ENCODE measurements at places on chromosomes 2 and 18.
A peak's percentile ranks its signal among the peaks of the same experiment; 100 is the strongest.

- DNase-seq, result no peak
These were observed 218.4 kb downstream of the GBX2 start for GRCh38 chr2:235949567-235950472.

GRCh38 chr2:224948859-224949258, 93.4 kb downstream of the DOCK10 start:
- peak; percentile 45 for DNase-seq

- DNase-seq, result peak; percentile 96
These were observed 647 bp downstream of the CCDC121 start for GRCh38 chr2:27627963-27628766.

DNA sequence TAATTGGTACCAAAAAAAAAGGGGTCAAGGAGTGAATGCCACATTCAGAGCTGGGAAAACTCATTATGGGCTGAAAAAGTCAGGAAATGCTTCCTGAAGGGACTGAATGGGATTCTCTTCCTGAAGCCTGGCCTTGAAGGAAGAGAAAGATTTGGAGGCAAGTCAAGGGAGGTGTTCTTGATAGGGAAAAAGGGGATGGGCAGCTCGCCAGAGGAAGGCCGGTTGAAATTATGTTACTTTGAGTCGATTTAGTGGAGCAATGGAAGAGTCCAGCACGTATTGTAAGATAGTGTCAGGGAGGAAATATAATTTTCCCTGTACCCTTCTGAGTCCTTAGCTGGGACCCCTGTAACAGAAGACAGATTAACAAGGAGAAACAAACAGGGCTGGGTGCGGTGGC, 115.3 kb upstream of the STPG4 start:
- no peak for DNase-seq

- DNase-seq, result no peak
These were observed 84.1 kb upstream of the SLC66A3 start for GRCh38 chr2:11071211-11071610.

DNA sequence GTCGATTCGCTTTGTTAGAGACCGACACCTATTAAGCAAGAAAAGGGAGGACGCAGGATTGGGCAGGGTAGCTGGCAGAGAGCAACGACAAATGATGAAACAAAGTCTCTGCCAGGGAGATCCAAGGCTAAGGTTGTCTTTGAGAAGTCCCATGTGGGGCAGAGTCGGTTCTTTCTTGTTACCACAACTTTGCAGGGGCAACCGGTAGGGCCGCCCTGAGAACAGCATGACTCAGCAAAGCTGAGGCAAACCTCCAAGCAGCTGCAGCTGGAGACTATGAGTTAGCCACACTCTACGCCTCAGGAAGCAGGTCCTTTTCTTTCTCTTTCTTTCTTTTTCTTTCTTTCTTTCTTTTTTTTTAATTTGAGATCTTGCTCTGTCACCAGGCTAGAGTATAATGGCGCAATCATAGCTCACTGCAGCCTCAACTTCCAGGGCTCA, 452.3 kb upstream of the ID2 start:
- DNase-seq, result peak; percentile 50

DNA sequence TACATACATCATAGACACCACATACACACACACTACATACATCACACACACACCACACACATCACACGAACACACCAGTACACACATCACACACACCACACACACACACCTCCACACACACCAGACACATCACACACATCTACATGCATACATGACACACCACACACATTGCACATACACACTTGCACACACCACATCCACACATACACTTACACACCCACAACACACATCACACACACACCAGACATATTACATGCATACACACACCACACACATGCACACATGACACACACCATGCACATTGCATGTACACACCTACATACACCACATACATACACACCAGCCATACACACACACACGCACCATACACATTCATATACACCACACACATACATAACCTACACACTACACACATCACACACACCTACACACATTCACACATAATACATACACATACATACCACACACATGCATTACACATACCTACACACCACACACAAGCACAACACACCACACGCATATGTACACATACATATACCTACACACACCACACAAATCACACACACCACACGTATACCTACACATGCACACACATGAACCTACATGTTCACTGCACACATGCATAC, 156.5 kb downstream of the NDUFA10 start:
- no peak for DNase-seq

DNA sequence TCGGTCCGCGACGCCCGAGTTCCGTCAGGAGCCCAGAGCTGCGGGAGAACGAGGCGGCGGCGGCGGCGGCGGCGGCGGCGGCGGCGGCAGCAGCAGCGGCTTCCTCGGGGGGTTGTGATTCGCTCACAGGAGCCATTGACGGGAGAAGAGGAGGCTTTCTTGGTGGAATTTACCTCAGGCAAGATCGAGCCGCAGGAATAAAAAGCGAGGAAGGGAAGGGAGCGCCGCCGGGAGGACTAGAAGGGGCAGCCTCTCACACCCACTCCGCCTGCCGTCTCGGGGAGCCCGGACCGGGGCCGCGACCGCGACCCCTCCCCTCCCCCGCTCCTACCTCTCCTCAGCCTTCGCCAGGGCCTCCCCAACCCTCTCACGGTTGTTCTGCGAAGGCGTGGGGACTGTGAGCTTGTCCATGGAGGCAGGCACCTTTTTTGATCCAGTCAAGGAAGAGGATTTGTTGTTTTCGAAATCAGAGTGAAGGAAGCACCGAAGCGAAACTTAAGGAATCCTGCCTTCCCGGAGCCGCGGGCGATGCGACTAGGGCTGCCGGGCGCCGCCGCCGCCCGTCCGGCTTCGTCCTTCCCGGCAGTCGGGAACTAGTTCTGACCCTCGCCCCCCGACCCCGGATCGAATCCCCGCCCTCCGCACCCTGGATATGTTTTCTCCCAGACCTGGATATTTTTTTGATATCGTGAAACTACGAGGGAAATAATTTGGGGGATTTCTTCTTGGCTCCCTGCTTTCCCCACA, 506 bp downstream of the BMPR2 start:
- peak; percentile 62 for DNase-seq
